ENCODE measurements at places on chromosomes 3 and 15.

- no peak for DNase-seq
Measured at GRCh38 chr3:126464093-126464492, 11.6 kb downstream of the ZXDC start.

- DNase-seq, result no peak
Measured at GRCh38 chr3:116950301-116951055, 240.9 kb downstream of the TUSC7 start.

GRCh38 chr3:186075489-186075888 is 33.4 kb downstream of the ETV5 start:
- DNase-seq, result no peak

DNA sequence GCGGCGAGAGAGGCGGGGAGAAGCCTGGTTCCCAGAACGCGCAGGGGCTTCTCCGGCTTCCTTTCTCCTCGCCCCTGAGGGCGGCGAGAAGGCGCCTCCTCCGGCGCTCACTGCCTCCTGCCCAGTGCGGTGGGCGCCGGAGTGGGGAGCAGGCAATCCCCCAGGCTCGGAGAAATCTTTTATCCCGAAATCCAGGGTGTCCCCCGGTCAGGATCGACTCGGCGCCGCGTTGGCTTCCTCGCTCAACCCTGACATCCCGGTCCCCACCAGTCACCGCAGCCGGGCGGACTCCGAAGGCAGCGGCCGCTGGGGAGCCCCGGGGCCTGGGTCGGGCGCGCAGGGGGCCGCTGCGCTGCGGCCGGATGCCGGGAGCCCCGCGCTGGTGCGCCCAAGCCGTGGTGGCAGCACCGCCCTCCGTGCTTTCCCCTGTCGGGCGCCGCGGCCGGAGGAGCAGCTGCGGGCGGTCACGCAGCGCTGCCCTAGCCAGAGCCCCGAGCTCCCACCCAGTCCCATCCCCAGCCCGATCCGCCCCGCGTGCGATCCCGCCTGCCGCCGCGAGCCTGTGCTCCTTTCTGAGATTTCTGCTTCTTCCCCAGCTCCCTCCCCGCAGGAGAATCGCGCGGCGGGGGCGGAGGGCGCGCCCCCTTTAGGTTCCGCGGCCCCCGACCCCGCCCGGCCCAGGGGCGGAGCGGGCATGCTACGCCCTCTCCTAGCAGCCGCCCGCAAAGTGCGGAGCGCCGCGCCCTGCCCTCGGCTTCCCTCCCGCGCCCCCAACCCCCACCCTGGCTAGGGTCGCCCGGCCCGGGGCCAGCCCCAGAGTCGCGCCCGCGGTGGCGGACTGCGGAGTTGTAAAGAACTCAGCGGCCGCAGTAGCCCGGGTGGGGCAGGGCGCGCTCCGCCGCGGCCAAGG is 683 bp upstream of the CACNA2D3 start:
- DNase-seq, result no peak

- DNase-seq, result no peak
Measured at GRCh38 chr3:96576935-96577334, 237.5 kb upstream of the EPHA6 start.

DNA sequence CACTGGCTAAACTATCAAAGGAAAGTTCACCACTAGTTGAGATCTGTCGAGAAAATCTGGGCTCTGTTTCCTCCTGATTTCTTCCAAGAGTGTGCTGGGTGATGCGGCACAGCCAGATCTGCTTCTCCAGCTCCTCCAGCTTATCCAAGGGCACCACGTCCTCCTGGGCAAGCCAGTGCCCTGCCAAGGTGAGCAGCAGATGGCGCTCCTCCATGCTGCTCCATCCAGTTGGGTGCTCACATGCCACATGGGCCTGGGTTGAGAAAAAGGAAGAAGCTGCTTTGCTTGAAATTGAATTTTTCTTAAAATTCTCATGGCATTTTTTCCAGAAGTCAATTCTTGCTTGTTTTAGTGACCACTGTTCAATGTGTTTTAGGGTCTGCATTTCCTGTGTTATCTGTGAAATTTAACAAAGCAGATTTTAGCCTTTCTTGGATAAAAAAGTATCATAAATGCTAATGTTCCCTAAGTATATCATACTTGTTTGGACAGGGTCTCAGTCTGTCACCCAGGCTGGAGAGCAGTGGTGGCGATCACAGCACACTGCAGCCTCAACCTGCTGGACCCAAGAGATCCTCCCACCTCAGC is 47.3 kb downstream of the EIF3J start:
- no peak for DNase-seq

DNA sequence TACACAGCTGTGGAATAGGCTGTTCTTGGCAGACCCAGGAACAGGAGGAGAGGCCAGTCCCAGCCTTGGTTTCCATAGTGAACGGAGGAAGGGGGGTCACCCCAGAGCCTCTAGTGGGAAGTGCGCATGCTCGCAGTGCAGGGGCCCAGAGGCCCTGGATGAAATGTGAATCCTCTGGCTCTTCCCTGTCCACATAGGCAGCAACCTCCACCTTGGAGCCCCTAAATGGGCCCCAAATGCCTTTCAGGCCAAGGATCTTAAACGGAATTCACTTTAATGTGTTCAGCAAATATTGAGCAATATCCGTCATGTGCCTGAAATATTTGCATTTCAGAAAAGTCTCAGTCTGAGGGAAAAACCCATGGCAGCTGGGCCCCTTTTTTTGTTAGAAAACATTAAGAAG is 3.3 kb upstream of the NDN start:
- peak; percentile 34 for DNase-seq

DNA sequence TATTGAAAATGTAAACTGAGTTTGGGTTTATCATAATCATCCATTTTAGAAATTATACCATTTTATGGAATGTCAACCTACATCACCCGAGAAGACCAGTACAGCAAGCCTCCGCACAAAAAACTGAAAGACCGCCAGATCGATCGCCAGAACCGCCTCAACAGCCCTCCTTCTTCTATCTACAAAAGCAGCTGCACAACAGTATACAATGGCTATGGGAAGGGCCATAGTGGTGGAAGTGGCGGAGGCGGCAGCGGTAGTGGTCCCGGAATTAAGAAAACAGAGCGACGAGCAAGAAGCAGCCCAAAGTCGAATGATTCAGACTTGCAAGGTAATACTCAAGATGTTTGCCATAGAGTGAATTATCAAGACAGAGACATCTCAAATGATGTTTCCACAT is 197.0 kb downstream of the GHSR start:
- no peak for DNase-seq

DNA sequence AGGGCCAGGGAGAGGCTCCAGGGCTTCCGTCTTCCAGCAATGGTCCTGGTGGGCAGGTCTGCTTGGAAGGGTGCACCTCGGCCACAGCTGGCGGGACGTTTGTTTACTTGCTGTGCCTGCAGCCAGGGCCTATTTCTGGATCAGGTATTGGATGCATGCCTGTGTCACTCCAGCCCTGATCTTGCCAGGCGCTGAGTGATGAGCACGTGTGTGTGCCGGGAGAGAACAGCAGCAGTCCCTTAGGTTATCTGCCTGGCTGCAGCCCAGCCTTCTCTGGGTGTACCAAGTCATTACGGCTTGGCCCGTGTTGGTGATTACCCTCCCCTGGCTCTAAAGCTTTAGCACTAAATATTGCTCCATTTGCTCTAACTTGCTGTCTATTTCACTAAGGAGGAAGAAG is 14.9 kb downstream of the CCDC32 start:
- DNase-seq, result no peak

DNA sequence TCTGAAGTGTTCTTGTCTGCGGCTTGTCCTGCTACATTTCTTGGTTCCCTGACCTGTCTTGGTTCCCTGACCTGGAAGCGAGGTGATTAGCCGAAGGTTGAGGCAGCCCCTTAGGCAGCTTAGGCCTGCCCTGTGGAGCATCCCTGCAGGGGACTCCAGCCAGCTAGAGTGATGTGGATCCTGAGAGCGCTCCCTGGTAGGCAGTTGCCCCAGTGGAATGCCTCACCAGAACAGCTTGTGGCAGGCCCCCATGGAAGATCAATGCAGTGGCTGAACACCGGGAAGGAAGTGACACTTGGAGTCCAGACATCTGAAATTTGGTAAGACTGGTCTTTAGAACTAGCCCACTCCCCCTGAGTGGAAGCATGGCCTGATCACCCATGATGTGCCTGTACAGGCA is 5.5 kb upstream of the ROBO1 start:
- DNase-seq, result no peak

GRCh38 chr3:97613139-97613538 is 151.4 kb upstream of the ARL6 start:
- DNase-seq, result no peak

DNA sequence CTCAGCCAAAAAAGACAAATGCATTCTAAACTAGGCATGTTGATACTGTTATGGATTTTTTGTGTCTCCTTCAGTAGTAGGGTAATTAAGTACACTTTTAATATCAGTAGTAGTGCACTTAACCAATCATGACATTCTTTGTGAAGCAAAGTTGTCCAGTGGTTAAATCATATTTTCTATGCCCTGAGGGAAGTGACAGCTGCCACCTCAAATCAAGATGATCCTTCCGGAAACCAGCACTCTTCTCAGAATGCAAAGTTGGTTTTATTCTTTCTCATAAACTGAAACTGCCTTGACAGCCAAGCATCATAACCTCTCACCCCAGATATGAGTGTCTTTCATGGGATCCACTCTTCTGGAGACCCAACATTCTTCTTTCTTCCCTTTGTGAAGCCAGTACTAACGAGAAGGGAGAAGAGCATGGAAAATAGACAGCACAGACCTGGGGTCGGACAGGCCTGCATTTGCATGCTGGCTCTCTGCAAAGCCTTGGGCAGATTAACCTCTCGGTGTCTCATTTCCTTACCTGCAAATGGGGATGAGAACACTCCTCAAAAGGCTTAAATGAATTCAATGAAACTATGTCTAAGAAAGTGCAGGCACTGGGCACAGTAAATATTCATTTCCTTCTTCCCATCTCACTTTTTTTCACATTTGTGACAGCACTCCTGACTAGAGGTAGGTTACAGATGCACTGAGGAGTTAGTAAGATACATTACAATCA is 13.2 kb downstream of the AAGAB start:
- no peak for DNase-seq

DNA sequence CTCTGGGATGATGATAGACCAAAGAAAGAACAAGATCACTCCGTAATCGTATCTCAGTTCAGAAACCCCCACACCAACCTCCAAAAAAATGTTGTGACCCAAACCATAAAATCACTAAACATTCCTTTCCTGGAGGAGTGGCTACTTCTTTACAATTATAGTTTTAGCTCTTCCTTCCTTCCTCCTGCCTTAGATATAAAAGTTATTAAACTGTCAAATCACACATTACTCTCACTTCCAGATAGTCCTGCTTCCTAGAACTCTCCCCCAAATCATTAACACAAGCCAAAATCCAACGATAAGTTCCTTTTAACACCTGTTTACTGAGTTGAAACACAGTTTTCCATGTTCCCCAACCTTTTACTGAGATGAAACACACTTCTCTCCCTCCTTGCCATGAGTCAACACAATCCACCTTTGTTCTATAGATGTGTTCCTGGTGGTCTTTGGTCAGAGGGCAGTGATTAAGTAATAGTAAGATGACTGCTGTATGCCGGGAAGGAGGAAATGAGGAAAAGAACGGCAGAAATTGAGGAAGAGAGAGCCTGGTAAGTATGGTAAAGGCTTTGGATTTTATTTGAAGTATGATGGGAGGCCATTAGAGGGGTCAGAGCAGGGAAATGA is 8.3 kb upstream of the CRYGS start:
- DNase-seq, result no peak

DNA sequence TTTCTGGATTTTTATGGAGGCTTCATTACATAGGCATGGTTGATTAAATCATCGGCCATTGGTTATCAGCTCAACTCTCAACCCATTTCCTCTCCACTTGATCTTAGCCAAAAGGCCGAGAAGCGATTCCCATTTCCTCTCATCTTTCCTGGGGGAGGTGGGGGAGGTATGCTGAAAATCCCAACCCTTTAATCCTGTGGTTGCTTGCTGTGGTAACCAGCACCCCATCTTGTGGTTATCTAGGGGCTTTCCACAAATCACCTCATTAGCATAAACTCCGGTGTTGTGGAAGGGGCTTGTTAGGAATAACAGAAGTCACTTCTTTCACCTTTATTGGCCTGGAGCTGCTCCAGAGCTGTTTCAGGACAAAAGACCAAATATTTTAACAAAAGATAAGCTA is 20.9 kb downstream of the PDE8A start:
- no peak for DNase-seq

GRCh38 chr3:148173851-148174250 is 523.9 kb upstream of the AGTR1 start:
- no peak for DNase-seq

DNA sequence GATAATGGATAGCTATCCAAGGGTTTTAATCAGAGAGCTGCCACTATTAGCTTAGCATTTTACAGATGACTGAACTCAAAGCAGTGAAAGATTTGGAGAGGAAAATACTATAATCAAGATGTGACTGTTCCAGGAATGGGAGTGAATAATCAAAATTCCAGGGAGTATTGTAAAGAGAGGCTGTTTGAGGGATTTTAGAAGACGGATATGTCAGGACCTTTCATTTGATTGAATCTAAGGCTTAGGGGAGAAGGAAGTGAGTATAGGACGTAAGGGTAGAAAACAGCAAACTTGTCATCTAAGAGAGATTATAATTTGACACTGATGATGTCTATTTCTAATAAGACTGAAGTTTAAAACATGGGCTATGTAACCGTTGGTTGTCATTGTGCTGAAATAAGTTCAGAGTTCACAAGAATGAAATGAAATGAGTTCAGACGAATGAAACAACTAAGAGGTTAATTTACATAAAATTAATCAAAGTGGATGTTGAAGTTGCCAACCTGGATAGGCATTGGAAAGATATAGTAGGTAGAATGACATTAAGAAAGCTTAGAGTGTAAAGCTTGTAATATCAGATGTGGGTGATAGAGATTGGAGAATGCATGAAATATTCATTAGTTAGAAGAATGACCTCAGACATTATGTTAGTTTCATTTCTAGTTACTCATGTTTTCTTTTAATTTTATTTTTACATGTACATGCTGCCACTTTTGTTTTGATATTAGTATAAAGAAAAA is 842.8 kb downstream of the SI start:
- DNase-seq, result no peak

- DNase-seq, result no peak
Measured at GRCh38 chr3:37145611-37146010, 28.8 kb downstream of the LRRFIP2 start.

DNA sequence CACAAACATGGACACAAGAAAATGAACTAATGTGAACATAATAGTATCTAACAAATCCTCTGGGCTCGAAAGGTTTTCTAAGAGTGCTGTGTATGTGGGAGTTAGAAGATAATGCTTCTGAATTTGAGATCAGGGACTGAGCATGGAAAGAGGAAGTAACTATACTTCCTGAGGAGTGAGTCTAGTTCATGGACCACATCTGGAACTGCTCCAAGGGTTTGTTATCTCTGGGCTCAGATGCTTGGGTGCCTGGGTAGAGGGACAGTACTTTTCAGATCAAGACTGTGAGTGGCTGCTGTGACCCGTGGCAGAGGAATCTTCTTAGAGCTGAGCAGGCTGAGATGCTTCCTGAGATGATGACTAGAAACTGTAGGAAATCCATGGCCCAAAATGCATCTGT is 28.5 kb downstream of the TBC1D23 start:
- DNase-seq, result no peak

DNA sequence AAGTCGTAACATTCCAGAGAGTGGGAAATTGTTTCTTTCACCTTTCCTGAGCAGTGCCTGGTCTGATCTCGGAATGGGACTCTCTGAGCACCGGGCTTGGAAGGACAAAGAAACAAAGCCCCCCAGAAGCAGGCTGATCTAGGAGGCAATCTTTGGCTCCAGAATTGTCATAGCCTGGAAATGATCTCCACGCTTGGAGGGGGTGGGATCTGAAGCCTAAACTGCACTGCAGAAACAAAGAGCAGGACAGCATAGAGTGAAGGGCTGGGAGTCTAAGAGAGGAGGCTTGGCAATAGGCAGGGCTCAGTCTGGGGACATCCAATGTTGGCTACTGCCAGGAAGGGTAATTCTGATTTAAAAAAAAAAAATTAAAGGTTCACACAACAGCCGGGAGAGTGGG is 1.9 kb downstream of the CRABP1 start:
- no peak for DNase-seq

- DNase-seq, result peak; percentile 12
Measured at GRCh38 chr3:52240059-52240885, 1.3 kb upstream of the TWF2 start.

All from SK-N-MC (cell line).